Activated CD4-positive, alpha-beta T cell treated with anti-CD3 and anti-CD28 coated beads, Interleukin-2, amount 10 ng/mL, durations not matched to agents 24 days and 14 days (primary cell): ENCODE measurements at places on chromosomes 16 and 17. TPM values are rescaled to one million over a fixed set of nuclear protein-coding genes. Genes with fewer than 3 reads are reported as not detected.
A peak's percentile ranks its signal among the peaks of the same experiment; 100 is the strongest.

GRCh38 chr17:50423553-50424159 is 2.4 kb upstream of the ACSF2 start:
- peaks cover 31% of the 10 kb centered on the region for H3K4me1 ChIP-seq
- H3K27ac ChIP-seq = no peak overlapping the region
- no peak overlapping the region for H3K4me3 ChIP-seq
- DNase-seq = no peak
- peaks cover 3% of the 10 kb centered on the region for H3K27me3 ChIP-seq

GRCh38 chr17:67503184-67503583 is 126.1 kb downstream of the PITPNC1 start:
- H3K27ac ChIP-seq = no peak overlapping the region
- H3K4me3 ChIP-seq = no peak overlapping the region
- H3K36me3 ChIP-seq = peaks cover 8% of the 10 kb centered on the region

GRCh38 chr17:419073-419735 is 66.6 kb upstream of the RPH3AL start:
- H3K36me3 ChIP-seq = peaks cover 10% of the 10 kb centered on the region
- peak overlapping the region; percentile 26 for H3K4me3 ChIP-seq
- H3K4me1 ChIP-seq = peaks cover 66% of the 10 kb centered on the region

DNA sequence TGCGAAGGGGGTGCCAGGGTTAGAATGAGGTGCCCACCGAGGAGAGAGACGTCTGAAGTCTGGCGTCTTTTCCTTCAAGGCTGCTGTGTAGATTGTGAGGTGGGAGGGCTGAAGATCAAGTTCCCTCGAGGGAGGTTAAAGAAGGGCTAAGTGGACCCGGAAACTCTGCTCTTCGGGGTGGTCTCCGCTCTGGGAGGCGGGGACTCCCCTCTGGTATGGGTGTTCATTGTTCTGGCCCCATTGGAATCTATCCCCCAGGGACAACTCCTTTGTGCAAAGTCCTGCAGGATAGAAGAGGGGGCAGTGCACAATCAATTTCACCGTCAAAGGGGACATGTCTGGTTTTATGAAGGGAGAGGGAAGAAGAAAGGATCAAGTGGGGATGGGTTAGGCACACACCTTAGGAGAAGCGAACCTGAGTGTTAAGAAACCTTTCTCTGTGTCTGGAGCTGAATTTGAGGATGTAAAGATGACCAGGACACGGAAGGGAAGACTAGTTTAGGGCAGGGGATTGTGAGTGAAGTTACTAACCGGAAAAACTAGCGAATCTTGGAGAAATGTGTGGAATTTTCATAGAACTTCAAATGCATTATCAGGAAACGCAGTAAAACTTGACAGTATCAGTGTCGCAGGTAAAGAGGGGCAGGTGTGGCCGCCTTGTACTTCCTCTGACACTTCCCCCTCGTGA is 809 bp upstream of the RAB34 start:
- peaks cover 28% of the 10 kb centered on the region for H3K27me3 ChIP-seq
- peaks cover 39% of the 10 kb centered on the region for H3K4me1 ChIP-seq
- peaks cover 39% of the 10 kb centered on the region for H3K36me3 ChIP-seq
- peak overlapping the region; percentile 82 for H3K4me3 ChIP-seq
- peak overlapping the region; percentile 86 for H3K27ac ChIP-seq
- no peak for DNase-seq

The OR3A3 gene
- total RNA-seq = not detected in 2 replicates

- peaks cover 53% of the 10 kb centered on the region for H3K4me1 ChIP-seq
- no peak for DNase-seq
- peaks cover 27% of the 10 kb centered on the region for H3K36me3 ChIP-seq
- H3K4me3 ChIP-seq = no peak overlapping the region
- no peaks in the 10 kb centered on the region for H3K27me3 ChIP-seq
Measured at GRCh38 chr17:66533572-66533971, 231.2 kb downstream of the PRKCA start.

DNA sequence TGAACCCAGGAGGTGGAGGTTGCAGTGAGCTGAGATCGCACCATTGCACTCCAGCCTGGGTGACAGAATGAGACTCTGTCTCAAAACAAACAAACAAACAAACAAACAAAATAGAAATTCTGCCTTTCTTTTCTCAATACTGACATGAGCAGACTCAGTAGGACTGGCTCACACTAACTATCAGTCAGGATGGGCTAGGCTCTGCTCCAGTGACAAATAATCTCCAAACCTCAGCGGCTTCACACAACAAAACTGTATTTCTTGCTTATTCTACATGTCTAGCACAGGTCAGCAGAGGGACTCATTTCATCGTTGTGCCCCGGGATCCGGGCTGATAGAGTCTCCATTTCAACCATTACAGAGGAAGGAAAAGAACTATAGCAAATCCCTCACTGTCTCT is 26.5 kb upstream of the N4BP1 start:
- no peak overlapping the region for H3K4me3 ChIP-seq
- no peak for DNase-seq
- H3K36me3 ChIP-seq = no peaks in the 10 kb centered on the region
- H3K27ac ChIP-seq = no peak overlapping the region
- H3K4me1 ChIP-seq = no peaks in the 10 kb centered on the region

- no peak for DNase-seq
- H3K36me3 ChIP-seq = no peaks in the 10 kb centered on the region
- no peaks in the 10 kb centered on the region for H3K4me1 ChIP-seq
Measured at GRCh38 chr17:15119968-15120367, 145.2 kb downstream of the PMP22 start.

GRCh38 chr17:9878786-9879525 is 26.1 kb downstream of the RCVRN start:
- H3K4me1 ChIP-seq = no peaks in the 10 kb centered on the region
- DNase-seq = no peak
- H3K27me3 ChIP-seq = no peaks in the 10 kb centered on the region
- H3K4me3 ChIP-seq = no peak overlapping the region
- H3K36me3 ChIP-seq = no peaks in the 10 kb centered on the region

The KRTAP9-8 gene
- not detected in 2 replicates for total RNA-seq

GRCh38 chr16:56691885-56692284 is 9.6 kb downstream of the MT1X start:
- no peak overlapping the region for H3K4me3 ChIP-seq
- no peak overlapping the region for H3K27ac ChIP-seq
- no peaks in the 10 kb centered on the region for H3K4me1 ChIP-seq
- H3K36me3 ChIP-seq = no peaks in the 10 kb centered on the region
- no peaks in the 10 kb centered on the region for H3K27me3 ChIP-seq
- DNase-seq = no peak

DNA sequence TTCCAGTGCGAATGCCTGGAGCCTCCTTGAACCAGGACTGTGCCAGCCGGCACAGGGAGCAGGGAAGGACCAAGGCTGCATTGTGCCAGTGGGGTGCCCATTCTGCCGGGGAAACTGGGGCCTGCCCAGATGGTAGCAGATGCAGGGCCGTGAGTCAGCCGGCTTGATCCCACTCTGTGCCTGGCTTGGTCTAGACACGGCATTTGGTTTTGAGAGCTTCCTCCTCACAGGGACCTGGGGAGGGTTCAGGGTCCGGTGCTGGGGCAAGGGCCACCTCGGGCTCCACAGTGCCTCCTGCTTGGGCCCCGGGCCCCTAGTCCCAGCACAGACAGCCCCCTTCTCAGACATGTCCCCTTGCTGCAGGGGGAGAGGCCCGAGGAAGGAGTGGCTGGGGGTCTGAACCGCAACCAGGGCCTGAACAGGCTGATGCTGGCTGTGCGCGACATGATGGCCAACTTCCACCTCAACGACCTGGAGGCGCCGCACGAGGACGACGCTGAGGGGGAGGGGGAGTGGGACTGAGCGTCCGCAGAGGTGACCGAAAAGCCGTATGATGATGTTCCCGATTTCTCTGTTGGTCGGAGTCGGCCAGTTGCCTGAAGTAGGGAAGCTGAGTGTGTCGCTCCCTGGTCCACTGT is 7.8 kb upstream of the MC1R start:
- H3K27me3 ChIP-seq = no peaks in the 10 kb centered on the region
- no peak for DNase-seq
- no peak overlapping the region for H3K27ac ChIP-seq
- H3K4me3 ChIP-seq = no peak overlapping the region
- H3K4me1 ChIP-seq = no peaks in the 10 kb centered on the region

The INCA1 gene
- total RNA-seq = 0.56 and 0.69 TPM in 2 replicates

The SEZ6L2 gene
- total RNA-seq = 0.26 and 0.61 TPM in 2 replicates

DNA sequence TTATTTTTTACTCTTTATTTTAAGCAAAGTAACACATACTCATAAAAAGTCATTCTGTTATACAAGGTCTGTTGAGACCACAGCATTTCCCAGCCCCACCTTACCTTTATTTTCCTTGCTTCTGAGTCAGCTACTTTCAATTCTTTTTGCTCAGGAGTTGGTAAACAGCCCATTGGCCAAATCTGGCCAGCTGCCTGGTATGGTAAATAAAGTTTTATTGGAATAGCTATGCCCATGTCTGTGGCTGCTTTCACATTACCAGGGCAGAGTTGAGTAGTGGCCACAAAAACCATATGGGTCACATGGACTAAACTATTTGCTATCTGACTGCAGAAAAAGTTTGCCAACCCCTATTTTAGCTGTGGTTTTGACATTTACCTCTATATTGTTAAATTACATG is 3.4 kb upstream of the NSRP1 start:
- peaks cover 8% of the 10 kb centered on the region for H3K36me3 ChIP-seq
- H3K4me3 ChIP-seq = no peak overlapping the region
- H3K4me1 ChIP-seq = peaks cover 25% of the 10 kb centered on the region

The NLGN2 gene
- 2.9 and 3.0 TPM in 2 replicates for total RNA-seq

DNA sequence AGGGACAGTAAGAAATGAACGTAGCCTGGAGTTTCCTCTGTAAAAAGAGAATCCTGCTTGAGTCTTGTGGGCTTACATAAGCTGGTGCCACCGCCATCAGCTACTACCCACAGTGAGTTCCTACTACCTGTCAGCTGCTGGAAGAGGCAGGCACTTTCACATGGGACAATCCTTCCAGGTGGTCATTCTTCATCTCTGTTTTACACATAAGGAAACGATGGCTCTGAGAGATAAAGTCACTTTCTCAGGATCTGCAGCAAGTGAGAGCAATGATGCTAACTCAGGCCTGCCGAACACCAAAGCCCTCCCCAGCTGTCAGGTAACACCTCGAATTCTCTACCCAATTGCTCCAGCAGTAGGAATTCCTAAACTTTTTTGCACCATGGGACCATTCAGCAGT is 26.6 kb downstream of the PIK3R5 start:
- H3K27me3 ChIP-seq = no peaks in the 10 kb centered on the region
- peak overlapping the region; percentile 98 for H3K27ac ChIP-seq
- no peak for DNase-seq
- H3K4me1 ChIP-seq = peaks cover 74% of the 10 kb centered on the region
- H3K4me3 ChIP-seq = peak overlapping the region; percentile 79
- peaks cover 38% of the 10 kb centered on the region for H3K36me3 ChIP-seq

- H3K27me3 ChIP-seq = no peaks in the 10 kb centered on the region
- H3K27ac ChIP-seq = no peak overlapping the region
- peaks cover 8% of the 10 kb centered on the region for H3K4me1 ChIP-seq
Measured at GRCh38 chr17:40259505-40259904, 28.2 kb upstream of the CDC6 start.

GRCh38 chr16:6483469-6484033 is 849.1 kb upstream of the RBFOX1 start:
- peaks cover 2% of the 10 kb centered on the region for H3K27me3 ChIP-seq
- no peaks in the 10 kb centered on the region for H3K4me1 ChIP-seq
- H3K4me3 ChIP-seq = no peak overlapping the region
- no peaks in the 10 kb centered on the region for H3K36me3 ChIP-seq
- H3K27ac ChIP-seq = no peak overlapping the region

GRCh38 chr17:45146890-45147580 is 1.2 kb upstream of the HEXIM1 start:
- peaks cover 41% of the 10 kb centered on the region for H3K4me1 ChIP-seq
- DNase-seq = no peak
- peaks cover 27% of the 10 kb centered on the region for H3K36me3 ChIP-seq
- peaks cover 3% of the 10 kb centered on the region for H3K27me3 ChIP-seq

GRCh38 chr16:77227745-77228144 is 28.5 kb downstream of the SYCE1L start:
- no peak for DNase-seq
- H3K4me1 ChIP-seq = no peaks in the 10 kb centered on the region
- no peak overlapping the region for H3K4me3 ChIP-seq
- peaks cover 8% of the 10 kb centered on the region for H3K27me3 ChIP-seq
- no peaks in the 10 kb centered on the region for H3K36me3 ChIP-seq

DNA sequence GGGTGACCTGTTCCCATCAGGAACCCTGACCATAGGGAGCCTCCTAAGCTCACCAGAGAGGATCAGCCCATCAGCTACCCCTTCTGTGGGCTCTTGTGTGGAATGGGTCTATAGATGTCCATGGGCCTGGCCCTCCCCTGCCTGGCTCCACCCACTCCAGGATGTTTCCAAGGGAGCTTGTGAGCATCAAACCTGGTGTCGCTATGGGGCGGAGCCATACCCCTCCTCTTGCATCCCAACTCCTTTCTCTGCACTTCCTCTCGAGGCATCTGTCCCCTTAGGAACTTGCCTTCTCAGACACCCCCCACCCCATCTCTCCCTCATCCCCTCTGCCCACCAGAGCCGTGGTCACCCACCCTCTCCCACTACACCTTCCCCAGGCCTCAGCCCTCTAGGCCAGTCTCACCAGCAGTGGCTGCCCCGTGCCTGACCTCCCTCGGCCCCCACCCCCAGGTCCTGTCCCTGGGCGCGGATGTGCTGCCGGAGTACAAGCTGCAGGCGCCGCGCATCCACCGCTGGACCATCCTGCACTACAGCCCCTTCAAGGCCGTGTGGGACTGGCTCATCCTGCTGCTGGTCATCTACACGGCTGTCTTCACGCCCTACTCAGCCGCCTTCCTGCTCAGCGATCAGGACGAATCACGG is 10.4 kb downstream of the KCNH6 start:
- H3K36me3 ChIP-seq = no peaks in the 10 kb centered on the region

DNA sequence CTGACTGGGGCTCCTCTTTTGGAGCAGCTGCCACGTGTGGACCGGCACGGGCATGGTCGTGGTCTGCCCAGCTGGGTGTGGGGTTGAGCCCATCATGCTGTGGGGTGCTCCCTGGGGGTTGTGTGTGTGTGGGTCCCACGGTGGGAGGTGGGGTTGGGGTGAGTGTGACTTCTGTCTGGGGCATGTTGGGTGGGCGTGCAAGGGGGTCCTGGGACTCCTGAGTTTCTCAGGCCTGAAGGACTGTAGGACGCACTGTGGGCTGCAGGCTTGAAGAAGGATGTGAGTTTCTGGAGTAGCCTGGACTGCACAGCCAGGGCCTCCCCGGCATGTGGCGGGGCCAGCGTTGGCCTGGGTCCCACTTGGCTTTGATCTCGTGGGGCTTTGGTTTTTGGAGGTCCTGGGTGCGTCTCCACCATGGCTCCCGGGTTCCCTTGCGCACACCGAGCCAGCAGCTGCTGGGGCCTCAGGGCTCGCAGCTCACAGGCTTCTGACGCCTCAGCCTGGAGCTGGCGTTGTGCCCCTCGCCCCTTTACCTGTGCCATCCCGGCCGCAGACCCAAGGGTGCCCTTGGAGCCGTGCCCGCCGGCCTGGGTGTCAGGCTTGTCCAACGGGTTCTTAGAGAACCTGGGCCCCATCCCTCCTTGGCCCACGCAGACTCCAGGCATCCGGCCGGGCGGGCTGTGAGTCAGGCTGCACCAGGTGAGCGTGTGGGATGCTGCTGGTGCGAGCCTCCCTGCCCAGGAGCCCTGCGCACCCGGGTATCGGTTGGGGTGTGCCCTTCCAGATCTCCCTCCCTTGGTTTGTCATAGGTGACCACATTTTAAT is 34.4 kb upstream of the ZNF750 start:
- no peak overlapping the region for H3K27ac ChIP-seq
- H3K36me3 ChIP-seq = peaks cover 41% of the 10 kb centered on the region
- no peaks in the 10 kb centered on the region for H3K27me3 ChIP-seq
- no peak overlapping the region for H3K4me3 ChIP-seq
- peaks cover 49% of the 10 kb centered on the region for H3K4me1 ChIP-seq

- no peak overlapping the region for H3K4me3 ChIP-seq
- no peaks in the 10 kb centered on the region for H3K27me3 ChIP-seq
- H3K27ac ChIP-seq = no peak overlapping the region
- no peaks in the 10 kb centered on the region for H3K4me1 ChIP-seq
Measured at GRCh38 chr17:70017112-70017511, 57.9 kb upstream of the KCNJ16 start.
